Activated naive CD4-positive, alpha-beta T cell treated with anti-CD3 and anti-CD28 coated beads, Interleukin-2, amount 10 ng/mL, durations not matched to agents 5 hours and 36 hours (primary cell): ENCODE measurements at places on chromosomes 16 and 17. TPM values are rescaled to one million over a fixed set of nuclear protein-coding genes. Genes with fewer than 3 reads are reported as not detected.

The INCA1 gene
- total RNA-seq, result 0.26 TPM

The MYH3 gene
- total RNA-seq, result 3.8 TPM

The HSD17B2 gene
- not detected for total RNA-seq

The AFMID gene
- 13.8 TPM for total RNA-seq

The C16orf74 gene
- 2.1 TPM for total RNA-seq

The CHD9 gene
- total RNA-seq, result 24.3 TPM

The ARL4D gene
- total RNA-seq, result 3.9 TPM

The DYNLRB2 gene
- not detected for total RNA-seq

The ARL17A gene
- 22.5 TPM for total RNA-seq

The METTL16 gene
- total RNA-seq, result 24.5 TPM

The CDH1 gene
- not detected for total RNA-seq

The MGAT5B gene
- total RNA-seq, result 0.33 TPM

The SCNN1B gene
- total RNA-seq, result not detected

The PIPOX gene
- total RNA-seq, result 2.0 TPM

The CDRT15 gene
- not detected for total RNA-seq

The GPRC5C gene
- 0.96 TPM for total RNA-seq

The SYCE1L gene
- 17.9 TPM for total RNA-seq

The ZNF205 gene
- total RNA-seq, result not detected

The MNT gene
- 34.6 TPM for total RNA-seq

The MT1H gene
- total RNA-seq, result not detected

The KRT31 gene
- not detected for total RNA-seq

The CPPED1 gene
- 14.7 TPM for total RNA-seq

The ABCA9 gene
- total RNA-seq, result not detected

The ELOB gene
- total RNA-seq, result 113 TPM

The HOXB3 gene
- total RNA-seq, result 9.2 TPM

The SOST gene
- not detected for total RNA-seq

The PDPK1 gene
- total RNA-seq, result 46.0 TPM

The TBC1D3L gene
- 22.8 TPM for total RNA-seq

The ABCA5 gene
- 17.4 TPM for total RNA-seq

The ZDHHC1 gene
- not detected for total RNA-seq

The ESRP2 gene
- not detected for total RNA-seq

The DHX40 gene
- total RNA-seq, result 23.9 TPM

The HCRT gene
- not detected for total RNA-seq

The KCNJ2 gene
- not detected for total RNA-seq

The ARHGAP27 gene
- total RNA-seq, result 85.5 TPM

The RANBP10 gene
- 24.3 TPM for total RNA-seq

The ITGB4 gene
- total RNA-seq, result 1.6 TPM

The CHST5 gene
- total RNA-seq, result not detected

The C17orf107 gene
- 0.68 TPM for total RNA-seq

The SEPTIN1 gene
- total RNA-seq, result 383 TPM

The HSPB9 gene
- not detected for total RNA-seq

The SLC35G3 gene
- total RNA-seq, result not detected

The MAP2K4 gene
- 31.4 TPM for total RNA-seq

The PER1 gene
- 42.4 TPM for total RNA-seq

The TP53TG3B gene
- total RNA-seq, result not detected

The NTN1 gene
- not detected for total RNA-seq

The SLFN14 gene
- not detected for total RNA-seq

The CAMTA2 gene
- total RNA-seq, result 54.4 TPM

The FOXN1 gene
- not detected for total RNA-seq

The UBE2G1 gene
- 56.8 TPM for total RNA-seq

The ZNF469 gene
- total RNA-seq, result 0.35 TPM

The OR1G1 gene
- not detected for total RNA-seq

The NPIPA5 gene
- 22.3 TPM for total RNA-seq

The CHD3 gene
- total RNA-seq, result 203 TPM
